ENCODE measurements at places on chromosomes 11 and 22.

DNA sequence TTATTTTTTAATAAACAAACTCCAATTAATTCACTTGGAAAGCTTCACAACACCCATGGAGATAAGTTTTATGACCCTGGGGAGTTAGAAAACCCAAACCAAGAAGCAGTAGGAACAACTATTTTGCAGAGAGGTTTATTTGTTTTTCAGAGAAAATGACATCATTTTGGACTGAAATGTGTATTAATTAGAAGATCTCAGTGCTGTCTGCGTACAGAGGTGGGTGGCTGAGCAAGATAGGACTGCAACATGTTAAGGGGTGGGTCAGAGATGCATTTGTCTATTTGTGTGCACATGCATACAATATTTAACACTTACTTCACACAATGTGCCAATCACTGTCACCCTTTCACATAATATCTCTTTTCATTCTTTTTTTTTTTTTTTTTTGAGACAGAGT is 1.1 kb downstream of the SCGB1A1 start:
- DNase-seq, result no peak

- DNase-seq, result no peak
Observed at GRCh38 chr11:2844116-2844842, 41.3 kb downstream of the CDKN1C start.

DNA sequence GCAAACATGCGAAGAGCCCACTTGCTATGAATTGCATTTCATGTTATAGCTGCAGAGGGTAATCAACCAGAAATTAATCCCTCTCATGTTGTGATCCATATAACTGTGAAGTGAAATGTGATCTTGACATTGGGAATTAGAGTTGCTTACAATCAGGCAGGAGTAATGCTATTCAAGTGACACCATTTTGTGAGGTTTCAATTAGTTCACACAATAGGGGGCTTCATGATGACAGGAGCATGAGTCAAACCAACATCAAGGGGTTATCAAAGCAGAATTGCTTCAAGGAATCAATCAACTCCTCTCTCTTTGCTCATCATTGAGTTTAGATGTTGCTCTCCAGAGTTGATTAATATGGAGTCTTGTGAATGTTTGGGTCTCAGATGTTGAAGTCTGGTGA is 1585.2 kb upstream of the TENM4 start:
- no peak for DNase-seq

DNA sequence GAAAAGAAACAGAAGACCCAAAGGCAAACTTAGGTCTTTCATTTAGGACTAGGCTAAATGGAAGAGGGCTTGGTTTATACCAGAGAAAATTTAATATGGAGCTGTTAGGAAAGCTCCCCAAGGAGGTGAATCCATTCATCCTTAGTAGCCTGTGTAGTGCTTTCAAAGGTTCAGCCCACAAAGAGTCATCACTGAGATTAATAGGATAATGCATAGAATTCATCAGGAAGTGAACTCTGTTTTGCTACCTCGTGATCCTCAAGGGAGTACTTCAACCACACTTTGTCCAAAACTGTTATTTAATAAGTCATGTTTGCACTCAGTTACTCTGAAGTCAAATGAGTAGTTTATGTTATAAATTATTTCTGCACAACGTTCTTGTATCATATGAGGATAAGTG is 43.3 kb upstream of the MMP7 start:
- DNase-seq, result no peak

DNA sequence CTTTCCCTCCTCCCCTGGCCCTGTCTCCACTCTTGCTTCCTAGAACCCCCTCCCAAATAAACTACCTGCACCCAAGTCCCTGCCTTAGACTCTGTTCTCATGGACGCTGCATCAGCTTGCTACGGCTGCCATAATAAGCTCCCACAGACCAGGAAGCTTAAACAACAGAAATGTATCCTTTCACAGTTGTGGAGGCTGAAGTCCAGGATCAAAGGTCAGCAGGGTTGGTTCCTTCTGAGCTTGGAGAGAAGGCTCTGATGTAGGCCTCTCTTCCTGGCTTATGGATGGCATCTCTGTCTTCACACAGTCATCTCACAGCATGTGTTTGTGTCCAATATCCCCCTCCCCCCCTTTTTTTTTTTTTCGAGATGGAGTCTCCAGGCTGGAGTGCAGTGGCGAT is 23.4 kb downstream of the CBX7 start:
- DNase-seq, result no peak

DNA sequence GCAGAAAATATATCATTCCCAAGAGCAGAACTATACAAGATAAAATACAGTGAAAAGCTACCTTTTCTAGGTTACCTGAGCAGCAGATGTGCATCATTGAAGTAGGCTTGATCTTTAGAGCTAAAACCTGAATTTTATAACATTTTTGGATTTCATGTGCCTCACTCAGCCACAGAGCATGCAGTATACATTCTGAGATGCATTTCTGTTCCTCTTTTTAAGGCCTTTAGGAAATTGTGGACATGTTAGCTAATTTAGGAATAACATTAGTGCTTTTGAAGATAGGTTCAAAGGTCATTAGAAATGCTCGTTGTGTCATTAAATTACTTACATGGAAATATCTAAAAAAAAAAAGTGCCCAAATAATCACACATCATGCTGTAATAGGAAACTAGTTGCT is 230.6 kb upstream of the PDGFD start:
- no peak for DNase-seq

Data from liver (tissue), 10 donors.